CD8-positive, alpha-beta T cell (primary cell): ENCODE measurements at places on chromosomes 3 and 15.

DNA sequence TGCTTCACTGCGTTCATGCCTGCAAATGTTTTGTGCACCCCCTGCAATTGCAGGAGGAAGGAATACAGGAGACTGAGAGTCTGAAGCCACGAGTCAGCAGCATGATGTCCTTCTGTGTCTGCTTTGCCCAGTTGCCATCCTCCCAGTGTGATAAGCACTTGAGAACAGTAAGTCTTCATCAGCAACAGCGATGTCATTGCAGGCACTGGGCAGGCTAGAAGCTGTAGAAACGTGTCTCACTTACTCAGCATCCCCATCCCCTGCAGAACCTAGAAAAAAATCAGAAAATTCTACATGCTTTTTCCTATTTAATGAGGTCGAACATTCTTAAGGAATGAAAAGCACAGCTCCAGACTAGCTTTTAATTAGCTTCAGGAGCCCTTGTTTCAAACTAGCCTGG lies 156.5 kb upstream of the LPP start:
- DNase-seq = no peak

- DNase-seq = no peak
Observed at GRCh38 chr3:23162934-23163333, 40.2 kb upstream of the UBE2E2 start.

DNA sequence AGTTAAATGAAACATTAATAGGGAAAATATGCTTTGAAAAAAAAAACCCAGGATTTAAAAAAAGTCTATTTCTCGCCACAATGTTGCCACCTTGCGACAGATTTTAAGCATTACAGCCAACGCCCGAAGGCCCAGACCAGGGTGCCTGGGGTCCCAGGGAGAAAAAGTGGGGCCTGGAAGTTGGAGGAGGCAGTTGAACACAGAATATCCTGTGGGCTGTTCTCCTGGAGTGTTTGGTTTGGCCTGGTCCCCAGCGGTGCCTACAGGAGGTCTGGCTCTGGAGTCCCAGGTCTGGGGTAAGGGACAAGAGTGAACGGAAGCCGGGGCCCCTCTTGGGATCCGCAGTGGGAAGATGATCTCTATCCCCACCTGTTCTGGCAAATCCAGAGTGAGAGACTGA lies 3.4 kb downstream of the RNU6-1 start:
- peak; percentile 54 for DNase-seq

GRCh38 chr3:52372822-52373504 lies 56.8 kb downstream of the DNAH1 start:
- DNase-seq = no peak

- no peak for DNase-seq
Observed at GRCh38 chr3:72401005-72401545, 447.2 kb downstream of the SHQ1 start.

DNA sequence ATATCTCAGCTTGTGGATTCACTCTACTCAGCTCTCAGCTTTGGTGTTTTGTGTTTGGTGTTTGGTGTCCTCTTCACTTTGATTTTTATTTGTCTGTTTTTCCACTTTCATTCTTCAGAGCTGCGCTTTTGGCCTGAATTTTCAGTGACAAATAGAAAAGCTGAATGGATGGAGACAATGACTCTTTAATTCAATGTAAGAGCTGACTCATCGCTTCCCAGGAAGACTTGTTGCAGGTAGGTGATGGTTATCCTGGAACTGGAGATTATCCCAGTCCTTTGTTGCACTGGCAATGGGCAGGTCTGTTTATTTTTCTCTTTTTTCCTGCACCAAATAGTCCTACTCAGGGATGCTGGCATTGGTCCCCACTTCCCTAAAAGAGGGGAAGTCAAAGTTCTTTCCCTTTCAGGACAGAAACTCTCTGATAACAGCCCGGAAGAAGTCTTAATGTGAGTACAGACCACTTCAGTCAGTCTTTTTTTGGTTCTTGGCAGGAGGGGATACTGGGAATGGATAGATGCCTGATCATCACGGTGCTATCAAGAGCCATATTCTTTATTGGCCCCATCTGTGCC lies 12.4 kb upstream of the AEN start:
- no peak for DNase-seq

- no peak for DNase-seq
Observed at GRCh38 chr15:50247819-50248655, 17.5 kb downstream of the HDC start.

DNA sequence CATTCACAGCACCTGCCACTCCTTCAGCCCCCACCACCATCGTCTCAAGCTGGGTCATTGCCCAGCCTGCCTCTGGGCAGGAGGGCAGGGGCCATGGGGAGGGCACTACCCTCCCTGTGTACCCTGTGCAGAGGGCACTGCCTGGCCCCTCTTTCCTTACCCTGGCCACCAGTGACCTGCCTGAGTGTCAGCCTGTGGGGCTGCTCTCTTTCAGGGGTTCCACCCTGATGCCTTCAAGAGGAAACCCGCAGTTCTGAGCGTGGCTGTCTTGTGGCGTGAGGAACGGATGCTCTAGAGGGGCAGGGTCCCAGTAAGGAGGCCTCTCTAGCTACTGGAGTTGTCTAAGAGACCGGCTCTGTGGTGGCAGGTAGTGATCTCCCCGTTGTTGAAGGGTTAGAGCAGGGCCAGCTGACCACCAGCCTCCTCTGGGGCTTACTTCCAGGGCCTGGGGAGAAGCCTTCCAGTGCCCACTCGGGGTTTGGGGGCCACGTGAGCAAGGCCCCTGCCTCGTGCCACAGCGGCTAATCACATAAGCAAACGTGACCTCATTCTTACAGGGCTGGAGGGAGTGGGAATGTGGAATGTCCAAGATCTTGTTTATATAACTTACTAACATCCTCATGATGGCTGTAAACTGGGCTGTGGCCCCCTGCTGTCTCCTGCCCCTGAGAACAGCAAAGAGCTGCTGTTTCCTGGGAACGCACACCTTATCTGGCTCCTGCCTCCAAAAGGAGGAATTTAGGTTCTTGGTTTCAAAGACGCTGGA lies 31.4 kb upstream of the SEC13 start:
- DNase-seq = no peak

GRCh38 chr15:79617071-79617470 lies 184.9 kb downstream of the MINAR1 start:
- DNase-seq = no peak

- DNase-seq = no peak
Observed at GRCh38 chr3:152225201-152225600, 43.5 kb upstream of the MBNL1 start.

GRCh38 chr15:23857028-23857641 lies 170.0 kb upstream of the NDN start:
- no peak for DNase-seq

DNA sequence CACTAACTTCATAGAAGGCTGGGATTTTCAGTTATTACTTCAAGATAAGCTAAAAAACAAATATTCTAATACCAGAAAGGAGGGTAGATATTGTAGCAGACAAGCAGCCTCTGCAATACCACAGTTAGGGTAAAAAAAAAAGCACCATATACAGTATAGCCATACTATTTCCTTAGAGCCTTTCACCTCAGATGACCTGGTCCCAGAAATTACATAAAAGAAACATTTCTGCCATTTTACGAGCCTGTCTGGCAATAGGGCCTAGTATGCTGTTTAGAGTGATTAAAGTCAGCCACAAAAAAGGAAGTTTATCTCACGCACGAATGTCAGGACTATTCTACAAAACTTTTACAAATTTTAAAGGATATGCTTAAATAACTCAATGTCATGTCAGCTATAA lies 1016.6 kb downstream of the PLOD2 start:
- DNase-seq = no peak

- DNase-seq = no peak
Observed at GRCh38 chr3:10025205-10026083, 793 bp upstream of the FANCD2 start.

GRCh38 chr3:12618426-12618825 lies 45.5 kb downstream of the RAF1 start:
- DNase-seq = no peak

GRCh38 chr3:116444819-116445310 lies 422 bp downstream of the LSAMP start:
- no peak for DNase-seq

GRCh38 chr15:80202016-80202315 lies 49.2 kb downstream of the FAH start:
- no peak for DNase-seq
